Fibroblast of the conjunctiva (primary cell): ENCODE measurements at places on chromosomes 2 and 18.

DNA sequence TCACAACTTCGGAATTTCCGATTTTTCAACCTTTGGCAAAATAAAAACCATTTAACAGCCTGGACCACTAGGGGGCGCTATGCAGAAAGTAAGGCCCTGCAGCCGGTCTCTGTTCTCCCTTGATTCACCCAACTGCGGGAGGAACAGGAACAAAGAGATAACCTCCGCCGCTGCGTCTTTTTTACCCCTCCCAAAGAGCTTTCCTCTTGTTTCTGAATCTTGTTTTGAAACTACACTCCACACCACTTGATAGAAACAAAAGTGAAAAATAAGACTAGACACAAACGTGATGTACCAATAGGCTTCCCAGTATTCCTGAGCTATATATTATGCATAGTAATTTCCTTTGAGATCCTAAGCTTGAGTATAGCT, 231.2 kb downstream of the MYO3B start:
- DNase-seq: peak; percentile 44

- DNase-seq: no peak
Measured at GRCh38 chr2:144333143-144333555, 186.8 kb downstream of the ZEB2 start.

DNA sequence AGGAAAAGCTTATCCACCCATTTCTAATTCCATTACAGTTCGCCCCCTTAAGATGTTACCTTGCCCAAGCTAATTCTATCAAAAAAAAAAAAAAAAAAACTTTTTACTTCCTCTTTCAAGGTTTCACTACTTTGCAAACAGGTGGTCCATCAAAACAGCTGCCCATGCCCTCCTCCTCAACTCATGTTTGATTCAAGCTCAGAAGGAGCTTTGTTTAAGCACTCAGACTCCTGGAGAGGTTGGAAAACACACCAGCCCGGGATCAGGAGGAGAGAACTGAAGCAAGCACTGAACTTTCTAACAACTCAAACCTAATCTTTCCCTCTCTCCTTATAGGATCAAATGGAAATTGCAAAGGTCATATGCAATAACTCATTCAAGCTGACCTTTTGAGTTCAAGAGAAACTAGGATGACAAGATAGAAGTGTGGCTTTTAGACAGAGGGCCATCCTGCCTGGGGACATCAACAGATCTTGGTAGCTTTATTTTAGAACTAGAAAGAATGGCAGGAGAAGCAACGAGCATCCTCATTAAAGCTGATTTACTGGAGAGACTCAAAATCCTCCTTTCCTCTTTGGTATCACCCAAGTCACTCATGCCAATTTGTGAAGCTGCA, 28.3 kb upstream of the FZD7 start:
- DNase-seq: no peak

DNA sequence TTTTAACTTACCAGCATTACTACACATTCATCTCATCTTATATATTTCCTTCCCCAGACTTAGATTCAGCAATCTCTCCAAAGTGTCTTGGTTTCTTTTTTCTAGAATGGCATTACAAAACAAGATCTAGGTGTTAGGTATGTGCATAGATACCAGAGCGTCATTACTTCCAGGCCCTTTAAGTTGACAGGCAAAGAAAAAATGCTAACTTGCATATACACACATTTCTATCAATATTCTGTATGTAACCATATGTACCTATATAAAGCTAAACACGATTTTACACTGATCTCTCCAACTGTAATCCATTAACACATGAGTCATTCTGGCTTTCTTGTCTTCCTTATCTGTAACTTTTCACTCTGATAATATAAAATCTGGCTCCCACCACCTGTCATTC, 503.8 kb upstream of the NRXN1 start:
- no peak for DNase-seq

- DNase-seq: peak; percentile 60
Measured at GRCh38 chr2:168583710-168584521, 127.8 kb downstream of the CERS6 start.

- no peak for DNase-seq
Measured at GRCh38 chr18:69691008-69691760, 256.5 kb downstream of the CD226 start.

DNA sequence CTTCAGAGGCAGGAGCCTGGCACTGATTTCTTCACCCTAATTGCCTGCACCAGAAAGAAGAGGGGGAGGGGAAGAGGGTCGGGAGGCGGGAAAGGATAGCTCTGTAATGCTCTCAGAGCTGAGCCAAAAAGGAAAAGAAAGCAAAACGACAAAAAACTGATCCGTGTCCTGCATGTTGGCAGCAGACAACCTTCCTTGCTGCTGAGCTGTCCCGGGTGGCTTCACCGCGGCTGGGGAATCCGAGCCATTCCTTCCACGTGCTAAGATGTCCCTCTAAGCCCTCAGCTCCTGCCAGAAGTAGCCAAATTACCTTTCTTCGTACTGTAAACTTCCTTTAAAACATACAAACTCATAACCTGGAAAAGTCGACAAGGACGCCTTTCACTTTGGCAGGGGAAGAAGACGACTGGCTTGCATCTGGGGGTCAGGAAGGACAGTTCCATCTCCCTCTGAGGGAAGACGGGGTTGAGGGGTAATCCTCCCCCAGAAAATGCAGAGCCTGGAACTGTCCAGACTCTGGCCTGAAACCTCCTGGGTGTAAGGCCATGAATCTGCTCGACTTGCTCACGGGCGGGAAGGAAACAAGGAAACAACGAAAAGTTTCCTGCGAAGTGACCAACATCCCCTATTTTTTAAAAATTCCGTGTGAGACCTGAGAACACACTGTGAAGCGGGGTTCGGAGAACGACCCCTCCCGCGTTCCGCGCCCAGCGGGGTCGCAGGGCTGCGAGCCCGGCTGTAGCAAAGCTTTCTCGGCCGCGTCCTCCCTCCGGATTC, 7.7 kb downstream of the OTX1 start:
- DNase-seq: no peak

DNA sequence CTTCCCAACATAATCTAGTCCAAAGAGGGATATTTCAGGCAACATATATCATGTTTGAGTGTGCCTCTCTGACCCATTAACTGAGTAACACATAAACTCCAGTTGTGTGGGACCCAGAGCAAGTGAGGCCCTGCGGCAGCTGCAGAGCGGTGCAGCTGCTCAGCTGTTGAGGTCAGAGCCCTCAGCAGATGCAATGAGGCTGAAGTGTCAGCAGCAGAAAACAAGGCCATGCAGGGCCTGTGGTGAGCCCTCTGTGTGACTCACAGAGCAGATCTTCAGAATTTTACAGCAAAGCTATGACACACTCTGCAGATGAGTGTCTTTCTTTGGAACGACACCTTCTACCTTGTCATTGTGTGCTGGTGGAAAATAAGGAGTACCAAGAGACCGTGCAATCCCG, 168.5 kb downstream of the CBLN2 start:
- no peak for DNase-seq

GRCh38 chr18:74275736-74276135, 16.0 kb downstream of the CYB5A start:
- DNase-seq: no peak

GRCh38 chr2:55156984-55157383, 75.1 kb downstream of the CLHC1 start:
- DNase-seq: no peak

DNA sequence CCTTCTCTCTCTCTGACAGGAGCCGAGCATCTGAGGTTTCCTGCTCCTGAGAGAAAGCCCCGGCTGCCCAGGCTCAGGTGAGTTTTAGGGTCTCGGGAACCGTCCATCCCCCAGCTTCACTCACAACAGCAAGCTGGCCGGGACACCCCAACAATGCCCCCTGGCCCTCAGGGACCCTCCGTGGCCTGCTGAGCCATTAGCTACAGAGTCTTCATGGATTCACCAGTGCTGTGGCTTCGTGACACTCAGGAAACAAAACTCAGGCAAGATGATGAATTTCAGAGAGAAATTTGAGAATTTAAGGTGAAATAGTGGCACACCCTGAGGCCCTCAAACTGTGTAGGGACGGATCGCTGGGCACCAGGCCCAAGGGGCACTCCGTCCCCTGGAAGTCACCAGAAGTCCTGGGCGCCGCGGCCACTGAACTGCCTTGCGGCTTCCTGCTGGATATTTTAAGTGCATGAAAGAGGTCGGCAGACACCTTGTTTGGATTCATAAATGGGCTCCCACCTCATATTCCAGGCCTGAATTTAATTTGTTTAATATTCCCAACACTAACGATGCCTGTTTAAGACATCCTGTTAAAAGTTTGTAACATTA, 368.3 kb upstream of the SALL3 start:
- DNase-seq: no peak

GRCh38 chr2:237479747-237480146, 7.3 kb upstream of the MLPH start:
- DNase-seq: no peak

DNA sequence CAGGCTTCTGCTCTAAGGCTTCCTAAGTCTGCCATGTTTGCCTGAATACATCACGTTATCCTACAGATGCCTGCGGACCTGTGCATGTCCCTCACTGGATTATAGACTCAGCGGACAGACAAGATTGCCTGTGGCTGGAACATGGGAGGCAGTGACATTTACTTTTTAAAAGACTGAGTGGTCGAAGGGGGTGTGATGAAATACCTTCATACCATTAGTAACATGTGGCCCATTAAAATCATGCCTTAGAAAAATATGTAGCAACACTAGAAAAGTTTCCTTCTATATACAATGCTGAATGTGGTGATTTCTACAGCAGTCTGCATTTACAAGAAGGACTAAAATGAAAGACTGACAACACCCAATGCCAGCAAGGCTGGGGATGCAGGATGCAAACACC, 154.4 kb downstream of the ASB1 start:
- no peak for DNase-seq

GRCh38 chr2:36165132-36165531, 190.4 kb upstream of the CRIM1 start:
- DNase-seq: no peak

- DNase-seq: no peak
Measured at GRCh38 chr2:175167076-175167791, 769 bp downstream of the ATF2 start.

- DNase-seq: no peak
Measured at GRCh38 chr18:5150894-5151293, 46.2 kb downstream of the AKAIN1 start.

DNA sequence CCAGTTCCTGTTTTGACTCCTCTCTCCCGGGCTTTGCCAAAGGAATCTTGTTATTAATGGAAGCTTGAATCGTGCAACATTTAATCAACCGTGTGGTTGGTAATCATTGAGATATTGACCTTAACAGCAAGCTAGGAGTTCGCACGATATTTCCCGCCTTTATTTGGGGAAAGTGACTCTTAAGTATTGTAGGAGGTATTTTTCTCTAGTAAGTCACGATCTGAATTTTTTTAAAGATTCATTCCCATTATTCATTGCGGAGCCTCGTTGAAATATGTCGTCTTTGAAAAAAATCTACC, 663 bp downstream of the NUP35 start:
- DNase-seq: no peak

DNA sequence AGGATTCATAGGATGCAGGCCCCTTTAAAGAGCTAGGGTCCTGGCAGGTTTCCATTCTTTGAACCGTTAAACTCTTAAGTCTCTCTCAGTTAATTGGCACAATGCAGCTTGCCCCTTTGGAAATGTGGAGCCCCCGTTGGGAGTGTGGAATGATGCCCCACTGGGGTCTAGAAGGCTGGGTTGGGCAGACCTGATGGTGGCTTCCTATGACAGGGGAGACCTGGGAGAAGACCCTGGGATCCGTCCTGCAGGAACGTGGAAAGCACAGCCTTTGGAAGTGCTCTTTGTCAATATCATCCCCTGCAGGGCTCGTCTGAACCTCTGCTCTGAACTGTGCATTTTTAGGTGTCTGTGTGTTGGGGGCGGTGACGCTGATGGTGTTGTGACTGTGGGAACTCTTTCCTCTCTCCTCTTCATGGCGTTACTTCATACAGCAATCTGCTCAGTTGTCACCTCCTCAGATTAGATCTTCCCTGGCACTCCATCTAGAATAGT, 190.6 kb downstream of the MYCN start:
- DNase-seq: no peak

DNA sequence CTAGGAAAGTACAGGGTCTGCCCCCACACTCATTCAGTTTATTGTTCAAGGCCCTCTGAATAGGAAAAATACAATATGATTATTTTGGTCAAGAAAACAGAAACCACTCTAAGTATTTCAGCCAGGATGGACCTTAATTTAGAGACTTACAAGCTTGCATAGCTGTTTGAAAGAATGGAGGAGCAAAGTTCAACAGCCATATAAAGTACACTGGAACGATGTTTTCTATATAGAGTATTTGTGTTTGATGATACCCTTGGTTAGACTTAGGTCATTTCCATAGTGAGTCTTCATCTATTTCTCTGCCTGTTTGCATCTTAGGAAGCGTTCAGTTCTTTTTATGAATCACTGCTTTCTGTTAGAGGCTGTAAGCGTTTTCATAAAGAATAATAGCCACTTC, 366.2 kb downstream of the NUP35 start:
- no peak for DNase-seq

- no peak for DNase-seq
Measured at GRCh38 chr2:104049981-104050380, 803.9 kb upstream of the POU3F3 start.

DNA sequence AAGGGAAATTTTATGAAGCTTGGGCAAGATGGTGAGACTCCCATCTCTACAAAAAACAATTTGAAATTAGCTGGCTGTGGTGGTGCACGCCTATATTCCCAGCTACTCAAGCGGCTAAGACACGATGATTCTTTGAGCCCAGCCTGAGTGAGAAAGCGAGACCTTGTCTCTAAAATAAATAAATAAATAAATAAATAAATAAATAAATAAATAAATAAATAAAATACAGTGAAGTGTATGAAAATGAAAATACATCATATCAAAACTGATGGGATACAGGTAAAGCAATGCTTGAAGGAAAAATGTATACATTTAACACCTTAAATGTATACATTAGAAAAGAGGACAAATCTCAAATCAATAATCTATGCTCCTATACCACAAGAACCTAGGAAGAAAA, 15.7 kb downstream of the EXOC6B start:
- no peak for DNase-seq

DNA sequence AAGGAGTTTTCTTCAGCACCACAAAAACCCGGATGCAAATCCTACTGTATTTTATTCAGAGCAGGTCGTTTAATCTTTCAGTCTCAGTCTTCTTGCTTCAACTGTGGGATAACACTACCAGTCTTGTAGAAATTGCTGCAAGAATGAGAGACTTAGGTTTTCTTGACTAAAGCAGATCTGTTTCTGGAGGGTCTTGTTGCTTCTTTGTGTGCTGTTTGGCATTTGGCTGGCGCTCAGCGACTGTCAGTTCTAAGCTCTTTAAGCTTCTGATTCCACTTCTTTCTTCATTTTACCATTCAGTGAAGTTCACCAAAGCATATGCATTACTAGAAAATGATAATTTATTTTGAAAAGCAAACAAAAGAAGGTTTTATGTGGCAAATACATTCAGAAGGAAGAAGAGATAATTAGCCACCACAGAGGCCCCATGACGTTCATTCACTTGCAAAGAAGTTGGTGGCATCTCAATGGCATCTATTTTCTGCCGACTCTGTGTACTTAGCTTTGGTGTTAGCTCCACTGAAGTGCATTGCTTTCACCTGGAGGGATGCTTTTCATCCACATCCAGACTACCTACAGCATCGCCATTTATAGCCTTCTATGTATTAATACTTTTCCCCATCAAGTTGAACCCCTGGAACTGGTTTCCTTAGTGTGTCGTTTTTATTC, 53.7 kb downstream of the TRIB2 start:
- DNase-seq: no peak

GRCh38 chr2:66853585-66853984, 418.7 kb downstream of the MEIS1 start:
- DNase-seq: no peak
